ENCODE measurements at places on chromosomes 6 and 20.

GRCh38 chr6:38281126-38281525 lies 358.6 kb downstream of the BTBD9 start:
- DNase-seq: no peak

DNA sequence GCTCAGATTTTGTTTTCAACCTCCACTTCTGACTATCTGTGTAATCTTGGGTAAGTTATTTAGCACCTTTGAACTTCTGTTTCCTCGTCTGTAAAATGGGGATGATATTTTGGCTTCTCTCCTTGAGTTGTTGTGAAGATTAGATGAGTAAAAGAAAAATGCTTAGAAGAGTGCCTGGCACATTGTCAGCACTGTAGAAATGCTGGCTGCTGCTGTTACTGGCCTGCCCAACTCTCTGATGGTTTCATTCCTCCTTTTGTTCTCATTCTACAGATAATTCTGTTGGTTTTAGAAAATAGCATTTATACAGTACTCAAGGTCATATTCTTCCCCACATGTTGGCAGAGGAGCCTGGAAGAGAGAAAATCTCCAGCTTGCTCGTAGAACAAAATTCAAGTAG lies 547.2 kb upstream of the JAG1 start:
- DNase-seq: no peak

- no peak for DNase-seq
Observed at GRCh38 chr20:23614163-23614562, 8.4 kb upstream of the CST9 start.

- no peak for DNase-seq
Observed at GRCh38 chr6:83431545-83432155, 799 bp upstream of the ME1 start.

DNA sequence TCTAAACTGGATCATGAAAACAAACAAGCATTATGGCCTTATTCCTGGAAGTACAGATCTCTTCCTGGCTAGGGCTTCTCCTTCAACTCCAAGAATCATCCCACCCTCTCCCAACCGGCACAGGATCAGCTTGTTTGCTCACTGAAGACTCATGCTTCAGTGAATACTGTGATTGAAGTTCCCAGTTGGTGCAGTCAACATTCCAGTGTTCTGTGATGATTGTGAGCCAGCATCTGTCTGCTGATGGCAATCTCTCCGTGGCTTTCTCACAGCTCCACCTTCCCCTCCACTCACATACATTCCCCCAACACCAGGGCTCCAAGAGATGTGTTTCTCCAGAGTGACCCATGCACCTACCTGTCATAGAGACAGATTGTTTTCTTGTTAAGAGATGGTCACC lies 421.3 kb upstream of the BTBD3 start:
- no peak for DNase-seq

- no peak for DNase-seq
Observed at GRCh38 chr6:8000636-8001035, 63.6 kb downstream of the BLOC1S5 start.

- no peak for DNase-seq
Observed at GRCh38 chr6:139496654-139497344, 122.4 kb upstream of the CITED2 start.

DNA sequence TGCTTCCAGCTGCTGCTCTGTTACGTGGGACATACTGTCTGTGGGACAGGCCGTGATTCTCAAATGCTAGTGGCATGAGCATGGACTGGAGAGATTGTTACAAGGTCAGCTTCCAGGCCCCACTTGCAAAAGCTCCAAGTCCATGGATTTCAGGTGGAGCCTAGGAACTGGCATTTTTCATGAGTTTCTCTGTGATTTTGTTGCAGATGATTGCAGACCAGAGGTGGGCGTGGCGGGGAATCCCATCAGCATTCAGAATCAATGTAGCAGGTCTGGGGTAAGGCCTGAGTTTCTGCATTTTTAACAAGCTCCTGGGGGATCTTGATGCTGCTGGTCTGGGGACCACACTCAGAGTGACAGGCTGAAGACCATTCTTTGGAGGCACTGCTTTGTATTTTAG lies 2.4 kb upstream of the CDH4 start:
- no peak for DNase-seq

Data from spleen (tissue), 13 donors.